ENCODE measurements at places on chromosomes 16 and 17. TPM values are rescaled to one million over a fixed set of nuclear protein-coding genes. Genes with fewer than 3 reads are reported as not detected.
A peak's percentile ranks its signal among the peaks of the same experiment; 100 is the strongest.

DNA sequence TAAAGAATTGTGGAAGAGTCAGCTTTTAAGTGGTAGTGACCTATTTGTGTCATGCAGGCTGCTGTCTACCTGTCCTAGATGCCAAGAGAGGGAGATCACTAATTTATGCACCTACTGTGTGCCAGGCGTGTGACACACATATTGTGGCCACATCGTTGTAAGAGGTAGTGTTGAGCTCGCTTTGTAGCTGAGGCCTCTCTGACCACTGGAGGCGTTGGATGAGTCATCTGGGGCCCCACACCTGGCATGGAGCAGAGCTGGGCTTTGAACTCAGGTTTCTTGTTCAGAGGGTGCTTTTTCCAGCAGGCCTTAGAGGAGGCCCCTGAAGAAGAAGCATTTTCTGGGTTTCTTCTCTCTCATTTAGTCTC lies 52.3 kb upstream of the LGALS9 start:
- no peak for DNase-seq

- DNase-seq, result peak; percentile 51
Observed at GRCh38 chr17:3915995-3916696, at the start of gene P2RX1. P2RX1 (minus strand) TSS chr17:3916465; CDS start chr17:3916225, 240 bp downstream.

DNA sequence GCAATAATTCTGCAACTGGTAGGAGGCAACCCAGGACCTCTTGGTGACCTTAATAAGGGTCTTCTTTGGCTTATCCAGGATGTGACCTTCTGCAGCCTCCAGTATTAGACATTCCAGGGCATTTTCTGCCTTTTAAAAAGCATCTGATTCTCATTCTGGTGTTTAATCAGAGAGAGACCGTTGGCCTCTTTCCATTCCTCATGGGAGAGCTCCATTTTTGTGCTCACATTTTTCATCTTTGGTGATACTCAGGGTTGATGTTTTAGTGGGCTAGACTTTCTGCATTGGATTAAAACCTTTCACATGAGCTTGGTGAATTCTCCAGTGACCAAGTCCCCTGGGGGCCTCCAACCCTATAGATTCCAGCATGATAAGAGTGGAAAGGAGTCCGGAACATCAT lies 150.2 kb upstream of the CACNG5 start:
- DNase-seq, result no peak

DNA sequence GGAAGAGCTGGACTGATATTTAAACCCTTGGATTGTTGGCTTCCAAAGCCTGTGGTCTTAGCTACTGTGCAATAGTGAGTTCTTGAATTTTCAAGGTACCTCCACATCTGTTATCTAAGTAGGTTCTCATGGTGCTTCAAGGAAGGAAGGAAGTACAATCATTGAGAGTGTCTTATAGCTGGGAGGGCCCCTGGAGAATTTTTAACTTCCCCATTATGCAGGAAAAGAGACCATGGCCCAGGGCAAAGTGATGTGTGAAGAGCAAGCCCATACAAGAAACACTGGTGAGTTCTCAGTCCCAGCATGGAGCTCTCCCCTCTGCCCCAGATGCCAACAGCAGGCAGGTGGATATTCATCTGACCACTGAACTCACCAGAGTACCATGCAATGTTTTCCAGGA lies 169.0 kb upstream of the IRX6 start:
- DNase-seq, result no peak

The KCNH6 gene
- total RNA-seq, result 0.17 TPM

Measured in adrenal gland (tissue), 19 donors.